ENCODE measurements at places on chromosomes 13 and 19. TPM values are rescaled to one million over a fixed set of nuclear protein-coding genes. Genes with fewer than 3 reads are reported as not detected.
A peak's percentile ranks its signal among the peaks of the same experiment; 100 is the strongest.

DNA sequence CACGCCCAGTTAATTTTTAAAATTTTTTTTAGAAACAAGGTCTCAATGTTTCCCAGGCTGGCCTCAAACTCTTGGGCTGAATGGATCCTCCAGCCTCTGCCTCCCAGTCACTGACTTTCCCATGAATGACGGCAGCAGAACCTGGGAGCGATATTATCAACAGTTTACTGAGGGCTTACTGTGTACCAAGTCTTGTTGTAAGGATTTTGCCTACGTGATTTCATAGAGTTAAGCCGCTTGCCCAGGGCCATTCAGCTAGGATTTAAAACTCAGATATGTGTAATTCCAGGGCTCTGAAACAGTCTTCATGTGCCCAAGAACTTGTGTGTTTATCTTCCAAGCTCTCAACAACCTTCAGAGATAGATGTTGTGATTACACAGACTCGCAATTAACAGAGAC, 6.0 kb upstream of the KXD1 start:
- no peak overlapping the region for H3K27ac ChIP-seq
- no peaks in the 10 kb centered on the region for H3K36me3 ChIP-seq
- H3K4me1 ChIP-seq: no peaks in the 10 kb centered on the region
- H3K27me3 ChIP-seq: no peaks in the 10 kb centered on the region
- H3K4me3 ChIP-seq: no peak overlapping the region

ZNF625 gene
- 3.0 TPM for total RNA-seq

DNA sequence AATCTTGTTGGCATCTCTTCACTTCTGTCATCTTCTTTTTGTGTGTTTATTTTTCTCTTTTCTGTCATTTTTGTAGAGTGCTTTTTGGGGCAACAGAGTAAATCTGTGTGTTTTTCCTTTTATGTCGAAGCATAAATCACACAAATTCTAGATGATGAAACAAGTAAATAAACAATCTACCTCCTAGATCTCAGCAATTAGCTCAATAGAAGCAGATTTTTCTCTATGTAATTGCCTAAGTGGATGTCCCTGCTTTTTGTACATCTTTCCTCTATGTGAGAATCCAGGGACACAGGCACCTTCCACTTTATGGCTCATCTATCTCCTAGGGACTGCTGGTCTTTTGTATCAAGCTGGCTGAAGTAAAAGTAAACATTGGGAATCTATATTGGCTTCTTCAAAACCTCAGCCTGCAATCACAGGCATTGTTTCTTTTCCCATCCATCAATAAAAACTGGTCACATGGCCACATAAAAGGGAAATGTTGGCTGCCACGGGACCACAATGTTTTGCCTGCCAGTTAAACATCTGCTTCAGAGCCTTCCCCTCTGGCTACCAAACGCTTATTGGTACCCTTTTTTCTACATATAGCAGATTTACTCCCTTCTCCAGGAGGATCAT, 323.8 kb downstream of the LMO7 start:
- H3K36me3 ChIP-seq: no peaks in the 10 kb centered on the region
- H3K27me3 ChIP-seq: no peaks in the 10 kb centered on the region
- no peak overlapping the region for H3K27ac ChIP-seq
- H3K4me3 ChIP-seq: no peak overlapping the region

SRRM5 gene
- total RNA-seq: 0.17 TPM

DNA sequence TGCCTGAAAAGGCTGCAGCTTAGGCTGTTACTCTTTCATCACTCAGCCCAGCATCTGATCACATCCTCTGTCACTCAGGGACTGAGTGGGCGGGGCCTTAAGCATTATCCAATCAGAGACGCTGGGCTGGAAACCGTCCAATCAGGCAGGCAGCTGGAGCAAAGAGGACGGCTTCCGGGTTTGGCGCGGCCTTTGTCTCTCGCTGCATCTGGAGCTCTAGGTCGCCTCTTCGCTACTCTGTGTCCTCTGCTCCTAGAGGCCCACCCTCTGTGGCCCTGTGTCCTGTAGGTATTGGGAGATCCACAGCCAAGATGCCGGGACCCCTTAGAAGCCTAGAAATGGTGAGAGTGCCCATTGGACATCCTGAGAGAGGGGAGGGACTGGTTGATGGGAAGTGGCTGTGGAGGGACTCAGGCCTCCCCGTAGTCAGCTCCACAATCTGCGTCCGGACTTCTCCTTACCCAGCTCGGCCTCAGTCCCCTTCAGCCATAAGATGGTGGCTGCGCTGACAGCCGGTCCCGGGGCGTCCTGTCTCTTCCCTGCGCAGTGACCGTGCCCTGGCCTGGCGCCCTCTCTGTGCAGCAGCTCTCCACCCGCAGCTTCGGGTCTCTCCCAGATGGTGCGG, at the start of gene ZNF486:
ZNF486 (plus strand) TSS at position 195 of the 625 bp plus-strand sequence; CDS start at position 312, 117 bp downstream.
- peaks cover 30% of the 10 kb centered on the region for H3K4me1 ChIP-seq
- H3K27ac ChIP-seq: peak within 1 kb of the TSS; percentile 80
- H3K4me3 ChIP-seq: peak within 1 kb of the TSS; percentile 63

KLK2 gene
- not detected for total RNA-seq

GSX1 gene
- total RNA-seq: not detected

- H3K27me3 ChIP-seq: no peaks in the 10 kb centered on the region
- no peaks in the 10 kb centered on the region for H3K36me3 ChIP-seq
- no peaks in the 10 kb centered on the region for H3K4me1 ChIP-seq
- DNase-seq: no peak
- H3K27ac ChIP-seq: no peak overlapping the region
Measured at GRCh38 chr13:50275392-50276063, 260.3 kb downstream of the KCNRG start.

GRCh38 chr19:40214936-40215335, 3.2 kb downstream of the TTC9B start:
- no peak overlapping the region for H3K4me3 ChIP-seq
- DNase-seq: peak; percentile 80
- no peak overlapping the region for H3K27ac ChIP-seq
- peaks cover 13% of the 10 kb centered on the region for H3K4me1 ChIP-seq
- H3K36me3 ChIP-seq: no peaks in the 10 kb centered on the region

RUVBL2 gene
- total RNA-seq: 75.1 TPM

PCSK4 gene
- total RNA-seq: 5.9 TPM

GRCh38 chr13:41502031-41502430, 44.7 kb downstream of the RGCC start:
- no peaks in the 10 kb centered on the region for H3K4me1 ChIP-seq
- H3K36me3 ChIP-seq: no peaks in the 10 kb centered on the region
- H3K4me3 ChIP-seq: no peak overlapping the region
- no peak for DNase-seq
- no peak overlapping the region for H3K27ac ChIP-seq

DNA sequence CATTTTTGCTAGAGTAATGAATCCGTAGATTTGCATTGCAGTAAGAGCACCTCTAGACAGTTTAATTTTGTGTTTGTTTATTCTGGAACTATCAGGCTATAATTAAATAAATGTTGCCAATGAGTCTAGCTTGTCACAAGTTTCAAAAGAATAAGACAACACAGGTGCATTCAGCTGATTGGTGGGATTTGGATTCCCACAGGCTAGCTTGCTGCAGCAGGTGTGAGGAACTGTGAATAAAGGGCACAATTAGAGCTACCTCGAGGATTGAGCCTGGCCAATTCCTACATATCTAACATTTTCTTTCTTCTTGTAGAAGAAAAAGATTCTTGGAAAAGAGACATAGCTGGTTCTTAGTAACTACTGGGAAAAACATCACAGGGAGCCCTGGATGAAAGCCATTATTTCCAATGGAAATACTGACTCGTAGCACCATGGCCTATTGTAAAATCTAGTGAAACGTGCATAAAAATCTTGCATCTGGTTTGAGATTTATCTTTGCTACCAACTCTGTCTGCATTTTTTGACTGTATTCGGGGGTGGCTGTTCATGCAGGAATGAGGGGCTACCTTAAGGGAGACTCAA, 360.9 kb downstream of the FGF9 start:
- no peak overlapping the region for H3K4me3 ChIP-seq
- DNase-seq: no peak
- H3K27ac ChIP-seq: no peak overlapping the region

DNA sequence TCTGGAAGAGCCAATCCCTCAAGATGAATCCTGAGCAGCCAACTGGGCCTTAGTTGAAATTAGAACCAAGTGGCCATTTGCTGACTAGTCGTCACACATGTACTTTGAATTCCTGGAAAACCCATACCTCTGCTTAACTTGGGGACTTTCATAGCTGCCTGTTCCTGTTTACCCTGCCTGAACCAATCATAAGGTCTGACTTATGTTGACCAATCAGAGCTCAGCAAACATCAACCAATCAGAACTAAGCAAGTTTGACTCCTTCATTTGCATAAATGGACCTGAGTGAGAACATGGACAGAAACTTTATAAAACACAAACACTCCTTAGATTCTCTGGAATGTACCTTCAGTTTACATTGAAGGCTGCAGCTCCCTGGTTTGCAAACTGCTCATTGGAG, 50.8 kb downstream of the LATS2 start:
- H3K27me3 ChIP-seq: no peaks in the 10 kb centered on the region
- no peak for DNase-seq
- no peak overlapping the region for H3K4me3 ChIP-seq
- peaks cover 46% of the 10 kb centered on the region for H3K4me1 ChIP-seq

GRCh38 chr13:59519819-59520218, 643.9 kb downstream of the DIAPH3 start:
- H3K27ac ChIP-seq: no peak overlapping the region
- H3K36me3 ChIP-seq: no peaks in the 10 kb centered on the region
- H3K4me1 ChIP-seq: no peaks in the 10 kb centered on the region
- no peaks in the 10 kb centered on the region for H3K27me3 ChIP-seq
- no peak overlapping the region for H3K4me3 ChIP-seq

ZNF554 gene
- total RNA-seq: 3.7 TPM

- DNase-seq: peak; percentile 12
- H3K4me3 ChIP-seq: no peak overlapping the region
- H3K4me1 ChIP-seq: no peaks in the 10 kb centered on the region
Measured at GRCh38 chr13:112153846-112154245, 86.9 kb downstream of the SOX1 start.

CALR3 gene
- total RNA-seq: not detected

APOC1 gene
- 754 TPM for total RNA-seq

- H3K4me3 ChIP-seq: no peak overlapping the region
- no peaks in the 10 kb centered on the region for H3K27me3 ChIP-seq
- H3K27ac ChIP-seq: no peak overlapping the region
- no peak for DNase-seq
- H3K36me3 ChIP-seq: peaks cover 24% of the 10 kb centered on the region
Measured at GRCh38 chr19:45296355-45296754, 26.3 kb downstream of the CKM start.

GRCh38 chr13:106525865-106526264, 9.6 kb downstream of the EFNB2 start:
- no peaks in the 10 kb centered on the region for H3K27me3 ChIP-seq
- no peak for DNase-seq
- H3K4me3 ChIP-seq: no peak overlapping the region
- no peaks in the 10 kb centered on the region for H3K36me3 ChIP-seq

HSD17B14 gene
- 24.8 TPM for total RNA-seq

DNA sequence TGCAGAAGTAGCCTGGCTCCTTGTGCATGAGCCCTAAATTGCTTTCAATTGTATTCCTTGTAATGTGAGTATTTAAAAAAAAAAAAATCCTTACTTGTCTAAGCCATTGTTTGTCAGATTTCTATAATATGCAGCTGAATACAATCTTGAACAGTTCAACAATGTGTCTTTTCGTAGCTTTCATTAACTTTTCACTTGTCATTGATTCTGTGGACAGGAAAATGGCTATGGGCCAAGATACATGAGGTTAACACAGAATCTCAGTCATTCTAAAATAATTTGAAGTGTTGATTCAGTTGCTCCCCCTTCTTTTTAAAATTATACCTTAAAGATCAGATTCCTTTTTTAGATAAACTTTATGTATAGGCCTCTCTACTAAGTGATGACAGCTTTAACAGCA, 395.8 kb upstream of the KLF12 start:
- no peaks in the 10 kb centered on the region for H3K36me3 ChIP-seq
- no peak overlapping the region for H3K4me3 ChIP-seq
- no peak for DNase-seq
- H3K27ac ChIP-seq: no peak overlapping the region

GRCh38 chr19:510606-511100, 3.4 kb downstream of the TPGS1 start:
- peak overlapping the region; percentile 35 for H3K4me3 ChIP-seq
- peak overlapping the region; percentile 84 for H3K27ac ChIP-seq
- H3K4me1 ChIP-seq: peaks cover 34% of the 10 kb centered on the region
- no peaks in the 10 kb centered on the region for H3K36me3 ChIP-seq

ZNF546 gene
- total RNA-seq: 2.1 TPM

DNA sequence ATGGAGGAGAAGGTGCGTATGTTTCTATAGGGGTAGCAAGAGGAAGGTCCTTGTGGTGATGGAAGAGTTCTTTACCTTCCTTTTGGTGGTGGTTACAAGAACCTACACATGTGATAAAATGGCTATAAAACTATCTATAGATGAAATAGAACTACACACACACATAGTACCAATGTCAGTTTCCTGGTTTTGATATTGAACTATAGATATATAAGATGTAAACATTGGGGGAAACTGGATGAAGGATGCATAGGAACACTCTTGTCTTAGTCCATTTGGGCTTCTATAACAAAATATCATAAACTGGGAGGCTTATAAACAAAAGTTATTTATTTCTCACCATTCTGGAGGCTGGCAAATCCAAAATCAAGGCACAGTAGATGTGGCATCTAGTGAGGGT, 47.1 kb downstream of the MZT1 start:
- DNase-seq: no peak
- H3K4me3 ChIP-seq: no peak overlapping the region
- H3K36me3 ChIP-seq: no peaks in the 10 kb centered on the region
- no peaks in the 10 kb centered on the region for H3K27me3 ChIP-seq
- no peak overlapping the region for H3K27ac ChIP-seq
- H3K4me1 ChIP-seq: no peaks in the 10 kb centered on the region

CYP2A6 gene
- 1.6 TPM for total RNA-seq

- no peak overlapping the region for H3K4me3 ChIP-seq
- H3K4me1 ChIP-seq: no peaks in the 10 kb centered on the region
- no peak overlapping the region for H3K27ac ChIP-seq
- no peaks in the 10 kb centered on the region for H3K27me3 ChIP-seq
- H3K36me3 ChIP-seq: no peaks in the 10 kb centered on the region
Measured at GRCh38 chr13:90281709-90282108, 1065.8 kb upstream of the MIR17HG start.

GRCh38 chr13:109158383-109158782, 529.0 kb downstream of the MYO16 start:
- no peak overlapping the region for H3K27ac ChIP-seq
- no peaks in the 10 kb centered on the region for H3K36me3 ChIP-seq
- peaks cover 16% of the 10 kb centered on the region for H3K4me1 ChIP-seq
- DNase-seq: no peak
- no peak overlapping the region for H3K4me3 ChIP-seq

- no peaks in the 10 kb centered on the region for H3K4me1 ChIP-seq
- no peaks in the 10 kb centered on the region for H3K36me3 ChIP-seq
- no peak overlapping the region for H3K27ac ChIP-seq
- no peak for DNase-seq
Measured at GRCh38 chr13:40433577-40433976, 232.9 kb downstream of the FOXO1 start.

CILP2 gene
- 0.14 TPM for total RNA-seq

DNA sequence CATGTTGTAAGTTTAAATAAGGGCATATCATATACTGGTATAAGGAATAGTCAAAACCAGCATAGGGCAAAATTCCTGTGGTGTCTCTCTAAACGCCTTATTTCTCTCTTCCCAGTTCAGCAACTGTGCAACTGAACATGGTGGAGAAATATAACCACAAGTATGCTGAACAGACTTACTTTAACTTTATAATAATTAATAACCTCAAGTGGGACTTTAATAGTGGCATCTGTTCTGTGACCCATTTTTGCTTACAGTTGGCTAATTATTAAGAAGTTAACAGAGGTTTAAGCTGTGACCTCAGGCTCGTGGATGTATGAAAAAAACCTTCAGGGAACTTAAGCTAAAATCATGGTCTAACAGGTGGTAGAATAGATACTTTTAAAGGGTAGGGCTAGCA, 54.3 kb downstream of the MICU2 start:
- H3K27me3 ChIP-seq: no peaks in the 10 kb centered on the region
- no peak for DNase-seq
- no peak overlapping the region for H3K27ac ChIP-seq
- no peak overlapping the region for H3K4me3 ChIP-seq
- H3K36me3 ChIP-seq: no peaks in the 10 kb centered on the region
